Activated T-cell treated with anti-CD3 and anti-CD28 coated beads, Interleukin-2, amount 50 U/mL, for 48 hours (primary cell): ENCODE measurements at places on chromosomes 7 and 10.

DNA sequence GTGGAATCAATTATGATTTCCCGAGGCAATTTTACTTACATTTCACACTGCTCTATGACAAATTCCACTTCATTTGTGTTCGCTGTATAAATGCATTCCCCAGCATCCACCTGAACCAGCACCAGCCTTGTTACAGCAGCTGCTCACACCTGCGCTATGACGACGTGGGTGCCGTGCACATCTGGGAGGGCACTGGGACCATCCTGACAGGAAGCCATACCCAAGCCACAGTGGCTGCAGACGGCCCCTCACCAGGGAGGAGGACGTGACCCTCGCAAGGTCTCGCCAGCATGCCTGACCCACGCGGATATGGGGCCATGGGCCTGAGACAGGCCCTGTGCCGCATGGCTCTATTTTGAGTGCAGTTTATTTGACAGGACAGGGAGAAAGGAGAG, 201.3 kb downstream of the MAD1L1 start:
- DNase-seq, result no peak

- no peak for DNase-seq
Measured at GRCh38 chr7:36671432-36671829, 52.9 kb downstream of the AOAH start.

DNA sequence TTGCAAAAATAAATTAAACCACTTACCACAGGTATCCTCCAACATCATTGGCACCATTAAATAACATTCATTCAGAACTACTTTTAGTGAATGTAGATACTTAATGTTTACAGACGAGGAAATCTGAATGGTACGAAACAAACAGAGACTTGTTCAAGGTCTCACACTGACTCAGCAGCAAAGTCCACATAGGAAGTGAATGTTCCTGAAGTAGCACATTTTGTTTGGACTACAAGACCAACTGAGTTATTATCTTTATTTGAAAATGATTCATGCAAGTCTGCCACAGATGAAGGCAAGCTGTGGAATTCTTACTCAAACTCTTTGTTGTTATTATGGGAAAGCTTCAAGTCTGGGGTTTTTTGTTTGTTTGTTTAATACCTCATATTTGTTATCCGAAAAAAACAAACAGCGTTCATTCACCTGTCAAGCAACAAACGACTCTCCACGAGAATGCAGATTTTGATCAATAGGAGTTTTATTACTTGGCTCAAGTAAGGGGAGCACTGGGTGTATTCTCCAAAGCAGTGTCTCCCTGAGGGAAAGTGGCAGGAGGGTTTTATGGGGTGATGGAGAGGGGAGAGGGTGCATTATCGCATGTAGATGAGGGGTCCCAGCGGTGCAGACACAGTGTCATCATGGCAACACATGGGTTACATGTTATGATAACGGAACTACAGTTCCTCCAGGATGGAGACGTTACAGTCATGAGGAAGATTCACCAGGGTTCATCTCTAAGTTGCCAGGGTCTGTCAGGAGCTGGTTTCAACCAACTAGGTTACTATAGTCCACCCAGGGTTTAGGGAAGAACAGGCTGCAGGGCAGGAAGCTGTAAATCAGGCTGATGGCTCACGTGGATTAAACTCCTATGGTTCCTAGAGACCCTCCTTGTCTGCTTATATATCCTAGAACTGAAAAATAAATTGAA, 147.7 kb upstream of the AKR1E2 start:
- no peak for DNase-seq

GRCh38 chr7:139075031-139075652, 34.4 kb downstream of the ZC3HAV1 start:
- DNase-seq, result peak; percentile 64

DNA sequence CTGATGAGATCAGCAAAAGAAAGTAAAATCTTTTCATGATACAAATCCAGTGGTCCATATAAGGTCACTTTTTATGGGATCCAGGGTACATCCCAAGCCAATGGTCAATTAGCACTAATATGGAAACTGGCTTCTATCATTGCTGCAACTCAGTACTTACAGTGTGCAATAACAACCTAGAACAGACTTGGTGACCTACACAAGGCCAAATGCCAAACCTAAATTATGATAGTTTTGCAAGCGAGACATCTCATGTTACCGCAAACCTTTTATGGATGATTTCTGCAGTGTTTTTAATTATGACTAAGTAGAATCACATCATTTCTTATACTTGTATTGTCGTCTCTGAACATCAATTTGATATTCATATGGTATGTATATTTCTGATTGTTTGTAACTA, 583.5 kb upstream of the SEMA3D start:
- no peak for DNase-seq

DNA sequence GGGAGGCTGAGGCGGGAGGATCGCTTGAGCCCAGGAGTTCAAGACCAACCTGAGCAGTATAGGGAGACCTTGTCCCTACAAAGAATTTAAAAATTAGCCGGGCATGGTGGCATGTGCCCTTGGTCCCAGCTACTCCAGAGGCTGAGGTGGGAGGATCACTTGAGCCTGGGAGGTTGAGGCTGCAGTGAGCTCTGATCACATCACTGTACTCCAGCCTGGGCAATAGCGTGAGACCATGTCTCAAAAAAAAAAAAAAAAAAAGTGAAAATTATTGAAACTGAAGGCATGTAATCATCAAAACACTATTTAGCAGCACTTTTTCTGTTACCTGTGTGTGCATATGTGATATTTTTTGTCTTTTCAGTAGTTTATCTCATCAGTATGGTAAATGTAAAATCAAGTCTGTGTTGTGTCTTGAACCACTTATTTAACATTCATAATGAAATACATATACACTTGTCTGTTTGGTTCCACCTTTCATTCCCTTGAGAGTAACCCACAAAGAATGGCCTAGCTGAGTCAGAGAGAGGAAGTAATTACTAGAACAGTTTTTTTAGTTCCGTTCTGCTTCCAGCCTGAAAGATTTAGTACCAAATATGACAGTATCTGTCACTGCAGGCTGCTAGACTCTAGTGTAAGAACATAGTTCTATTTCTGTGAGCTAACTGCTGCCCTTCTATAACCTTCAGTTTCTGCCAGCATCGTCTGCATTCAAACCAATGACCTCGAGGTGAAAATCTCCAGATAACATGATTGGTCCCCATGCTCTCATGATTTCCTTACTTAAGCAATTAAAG, 68.6 kb downstream of the MMRN2 start:
- no peak for DNase-seq
